Breast epithelium (tissue), 4 donors: ENCODE measurements at places on chromosomes 4 and X.

DNA sequence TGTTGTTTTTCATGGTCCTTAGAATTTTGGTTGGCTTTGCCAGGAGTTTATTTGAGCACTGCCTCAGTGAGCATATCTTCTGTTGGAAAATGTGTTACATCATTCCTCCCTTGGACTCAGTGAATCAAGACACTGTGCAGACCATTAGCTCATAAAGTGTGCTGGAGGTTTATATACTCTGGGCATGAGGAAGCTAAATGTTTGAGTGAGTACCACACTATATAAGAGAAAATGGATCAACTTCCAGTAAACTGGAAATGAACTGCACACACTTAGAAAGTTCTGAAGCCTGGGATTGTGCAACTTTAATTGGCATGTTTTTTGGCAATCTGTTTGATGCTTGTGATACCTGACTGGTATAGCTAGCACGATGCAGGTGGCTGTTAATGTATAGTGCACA, 75.9 kb downstream of the LIMCH1 start:
- DNase-seq, result no peak

- DNase-seq, result no peak
Measured at GRCh38 chr4:83819582-83819981, 283.7 kb downstream of the GPAT3 start.

DNA sequence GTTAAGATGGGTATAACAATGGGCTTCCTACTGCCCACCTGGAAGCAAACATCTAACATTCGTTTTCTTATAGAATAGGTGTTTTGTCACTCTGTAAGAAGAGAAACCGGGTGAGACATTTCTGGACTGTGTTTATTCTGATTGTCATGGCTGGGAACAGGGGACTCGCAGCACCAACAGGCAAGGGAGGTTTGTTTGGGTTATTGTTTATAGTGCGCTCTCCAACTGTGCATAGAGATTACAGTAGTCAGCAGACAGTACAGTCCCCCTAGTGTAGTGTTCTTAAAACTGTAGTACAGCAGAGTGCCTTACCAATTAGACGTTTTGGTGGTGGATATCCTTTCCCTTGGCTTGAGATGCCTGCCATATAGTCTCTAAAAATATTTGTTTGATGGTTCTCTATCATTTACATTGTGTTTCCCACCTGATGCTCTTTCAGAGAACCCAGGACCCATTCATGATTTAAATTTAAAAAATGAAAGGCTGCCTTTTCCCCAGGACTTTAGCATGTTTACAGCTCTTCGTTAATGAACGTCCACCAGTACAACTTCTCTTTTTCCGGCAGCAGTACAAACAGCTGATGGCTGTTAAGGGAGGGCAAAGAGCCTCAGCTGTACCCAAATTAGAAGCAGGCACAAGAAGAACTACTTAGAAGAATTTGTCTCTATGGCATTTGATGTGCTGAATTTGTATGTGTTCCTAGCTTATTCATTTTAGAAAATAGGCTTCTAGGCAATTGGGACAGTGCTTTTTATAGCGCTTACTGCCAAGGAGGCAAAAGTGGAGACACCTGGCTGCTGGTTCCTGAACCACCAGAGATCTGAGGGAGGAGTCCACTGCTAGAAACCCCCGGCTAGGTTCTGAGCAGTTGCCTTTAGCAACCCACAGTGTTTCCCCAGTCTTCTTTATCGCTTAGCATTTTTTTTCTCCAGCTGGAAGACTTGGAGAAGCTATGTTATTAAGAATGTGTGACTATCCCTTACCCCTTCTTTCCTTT, 1.0 kb upstream of the RNF150 start:
- no peak for DNase-seq

DNA sequence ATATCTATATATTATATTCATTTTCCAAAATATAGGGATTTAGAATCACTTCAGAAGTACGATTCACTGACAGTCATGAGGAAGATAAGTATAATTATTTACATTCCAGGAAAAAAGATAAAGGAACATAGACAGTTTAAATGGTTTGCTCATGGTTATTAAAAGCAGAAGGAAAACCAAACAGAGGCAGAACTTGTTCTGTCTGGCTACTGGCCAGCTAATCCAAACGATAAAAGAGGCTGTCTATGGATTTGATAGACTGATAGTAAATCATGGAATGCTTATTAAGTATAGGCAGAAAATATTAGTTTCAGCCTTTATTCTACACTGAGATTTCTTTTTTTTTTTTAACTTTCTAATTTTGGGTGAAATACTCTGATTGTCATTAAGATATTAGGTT, 50.2 kb downstream of the RPGR start:
- DNase-seq, result no peak
